Activated T-cell treated with anti-CD3 and anti-CD28 coated beads, Interleukin-2, amount 50 U/mL, for 4 hours (primary cell): ENCODE measurements at places on chromosomes 11 and 22. TPM values are rescaled to one million over a fixed set of nuclear protein-coding genes. Genes with fewer than 3 reads are reported as not detected.
A peak's percentile ranks its signal among the peaks of the same experiment; 100 is the strongest.

DNA sequence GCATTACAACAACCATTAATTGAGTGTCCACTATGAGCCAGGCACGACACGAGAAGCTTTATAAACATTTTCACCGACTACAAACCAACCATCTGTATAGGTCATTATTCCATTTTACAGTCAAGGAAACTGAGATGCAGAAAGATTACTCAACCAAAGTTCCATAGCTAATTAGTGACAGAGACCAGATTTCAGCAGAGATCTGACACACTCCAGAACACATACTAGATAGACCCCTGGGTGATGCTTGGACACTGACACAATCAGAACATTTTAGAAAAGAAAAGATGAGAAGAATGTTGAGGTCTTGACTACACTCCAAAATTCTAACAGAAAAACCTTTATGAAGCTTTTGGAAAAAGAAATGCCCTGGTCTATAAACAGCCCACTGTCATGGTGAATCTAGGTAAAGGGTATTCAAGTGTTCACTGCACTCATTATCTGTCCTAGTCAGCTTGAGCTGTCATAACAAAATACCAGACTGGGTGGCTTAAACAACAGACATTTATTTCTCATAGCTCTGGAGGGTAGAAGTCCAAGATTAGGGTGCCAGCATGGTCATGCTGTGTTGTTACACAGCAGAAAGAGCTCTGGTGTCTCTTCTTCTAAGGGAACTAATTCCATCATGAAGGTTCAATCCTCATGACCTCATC lies 89.0 kb downstream of the RELT start:
- DNase-seq: no peak

The PLCB3 gene
- total RNA-seq: 6.4 TPM

DNA sequence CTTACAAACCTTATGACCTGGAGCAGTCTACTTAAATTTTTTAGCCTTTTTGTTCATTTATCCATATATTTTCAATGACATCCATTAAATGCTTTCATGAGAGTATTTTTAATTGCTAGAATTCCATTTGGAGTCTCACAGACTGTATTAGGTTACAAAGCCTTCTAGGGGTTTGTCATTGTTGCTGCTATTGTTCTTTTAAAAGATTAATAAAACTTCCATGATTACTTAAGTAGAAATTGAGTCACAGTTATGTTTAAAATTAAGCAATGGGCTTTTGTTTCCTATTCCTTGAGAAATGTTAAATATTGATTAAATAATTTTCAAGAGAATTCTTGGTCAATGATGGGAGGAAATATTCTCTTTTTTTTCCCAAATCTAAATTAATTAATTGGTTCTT lies 1408.4 kb upstream of the RAG2 start:
- no peak for DNase-seq

GRCh38 chr22:36026741-36027140 lies 1.9 kb downstream of the RBFOX2 start:
- DNase-seq: no peak

DNA sequence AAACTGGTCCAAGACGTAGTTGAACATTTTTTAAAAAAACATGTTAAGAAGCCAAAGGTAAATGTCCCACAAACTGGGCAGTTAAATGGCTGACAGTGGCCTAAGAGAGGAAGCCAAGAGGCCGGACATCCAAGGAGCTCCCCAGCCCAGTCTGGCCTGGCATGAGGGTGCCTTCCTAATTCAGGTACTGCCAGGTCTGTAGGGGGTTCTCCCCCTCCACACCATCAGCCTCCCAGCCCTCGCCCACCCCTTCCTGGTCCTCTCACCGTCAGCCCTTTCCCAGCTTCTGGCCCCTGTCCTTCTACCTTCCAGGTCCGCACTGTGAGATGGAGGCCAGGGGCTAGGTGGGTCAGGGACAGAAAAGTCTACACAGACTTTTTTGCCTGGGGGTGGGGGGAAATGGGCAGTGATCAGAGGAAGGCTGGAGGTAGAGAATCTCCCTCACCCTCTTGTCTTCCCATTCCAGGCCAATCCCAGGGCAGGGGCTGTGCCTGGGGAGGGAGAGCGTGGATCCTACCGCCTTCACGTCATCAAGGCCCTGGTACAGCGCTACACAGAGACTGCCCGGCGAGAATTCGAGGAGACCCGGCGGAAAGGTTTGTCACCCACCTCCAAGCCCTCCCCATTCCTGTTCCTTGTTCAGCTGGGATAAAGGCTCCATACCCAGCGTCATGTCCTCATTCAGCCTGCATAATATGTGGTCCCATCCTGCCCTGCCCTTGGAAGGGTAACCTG lies 6.0 kb downstream of the ART5 start:
- no peak for DNase-seq

The C11orf97 gene
- total RNA-seq: not detected

GRCh38 chr11:33339247-33339646 lies 82.1 kb downstream of the HIPK3 start:
- no peak for DNase-seq

GRCh38 chr11:65611758-65612603 lies 2.0 kb downstream of the MAP3K11 start:
- no peak for DNase-seq

DNA sequence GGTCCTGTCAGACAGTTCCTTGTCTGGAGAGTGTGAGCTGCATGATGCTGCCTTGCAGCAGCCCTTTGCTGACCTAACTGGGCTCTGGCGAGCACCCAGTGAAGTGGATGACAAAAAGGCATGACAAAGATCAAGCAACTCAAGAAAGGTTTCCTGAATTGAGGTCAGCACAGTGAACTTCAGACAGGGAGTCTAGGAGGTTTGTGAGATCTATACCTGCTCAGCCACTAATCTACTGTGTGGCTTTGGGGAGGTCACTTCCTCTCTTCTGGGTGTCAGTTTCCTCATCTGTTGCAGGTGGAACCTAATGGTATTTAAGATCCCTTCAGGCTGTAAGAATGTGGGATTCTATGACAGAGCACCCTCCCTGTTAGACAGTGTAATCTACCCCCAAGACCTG lies 213.9 kb upstream of the NARS2 start:
- no peak for DNase-seq

The PDGFB gene
- total RNA-seq: 2.1 TPM

DNA sequence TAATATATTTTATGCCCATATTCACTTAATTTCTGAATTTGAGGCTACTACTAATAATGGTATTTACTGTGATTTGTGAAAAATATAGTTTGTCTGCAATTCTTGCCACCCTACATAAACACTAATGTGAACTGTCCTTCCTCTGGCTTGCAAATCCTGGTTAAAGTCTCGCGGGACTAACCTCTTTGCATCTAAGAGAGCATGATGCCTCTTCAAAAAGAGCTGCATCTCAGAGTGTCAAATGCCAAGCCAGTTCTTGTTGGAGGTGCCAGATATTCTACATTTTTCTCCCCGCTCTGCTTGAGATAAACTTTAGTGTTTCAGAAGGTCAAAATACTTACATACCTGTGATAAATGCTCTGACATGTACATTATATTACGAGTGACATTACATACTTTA lies 2.1 kb downstream of the ARHGAP42 start:
- DNase-seq: no peak

- DNase-seq: peak; percentile 26
Measured at GRCh38 chr22:35299217-35299672, 449 bp upstream of the TOM1 start.

- DNase-seq: no peak
Measured at GRCh38 chr11:95739108-95739938, 50.3 kb downstream of the FAM76B start.

DNA sequence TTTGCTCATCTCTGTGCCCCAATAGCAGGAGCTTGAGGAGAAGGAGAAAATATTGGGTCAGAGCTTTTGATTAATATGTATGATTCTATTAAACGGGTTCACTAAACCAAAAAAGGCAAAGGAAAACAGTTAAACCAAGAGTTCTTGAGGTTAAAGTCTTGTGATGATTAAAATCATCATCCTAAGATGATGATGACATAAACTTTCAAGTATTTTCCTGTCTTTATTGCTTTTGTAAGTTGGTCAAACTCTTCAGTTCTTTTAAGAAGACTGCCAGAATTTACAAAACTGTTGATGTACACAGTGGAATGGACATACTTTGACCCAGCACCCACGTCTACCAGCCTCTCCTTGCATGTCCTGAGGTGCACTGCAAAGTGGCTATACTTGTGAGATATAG lies 41.0 kb downstream of the FDX1 start:
- no peak for DNase-seq

DNA sequence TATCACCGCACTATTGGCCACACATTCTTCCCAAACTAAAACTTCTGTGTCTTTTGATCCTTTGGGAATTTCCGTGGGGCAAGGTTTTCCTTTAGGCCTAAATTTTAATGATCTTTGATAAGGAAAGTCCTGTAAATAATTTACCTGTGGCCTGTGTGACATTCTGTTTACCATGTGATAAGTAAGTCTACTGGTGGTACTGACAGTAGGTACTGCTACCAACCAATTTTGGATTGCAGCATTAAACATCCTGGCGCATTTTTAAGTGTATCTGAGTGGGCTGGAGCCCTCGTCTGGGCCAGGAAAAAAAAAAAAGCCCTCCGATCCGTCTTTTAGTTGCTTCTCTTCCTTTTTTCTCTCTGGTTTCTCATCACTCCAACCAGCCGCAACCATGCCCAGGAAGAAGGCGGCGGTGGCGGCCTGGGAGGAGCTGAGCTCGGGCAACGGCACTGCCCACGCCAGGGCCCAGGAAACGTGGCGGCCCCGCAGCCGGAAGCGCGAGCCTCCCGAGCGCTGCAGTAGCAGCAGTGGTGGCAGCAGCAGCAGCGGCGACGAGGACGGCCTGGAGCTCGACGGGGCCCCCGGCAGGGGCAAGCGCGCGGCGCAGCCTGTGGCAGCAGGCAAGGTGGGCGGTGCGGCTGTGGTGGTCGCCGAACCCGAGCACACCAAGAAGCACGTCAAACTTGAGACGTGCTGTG lies 33.6 kb downstream of the ASRGL1 start:
- peak; percentile 25 for DNase-seq

GRCh38 chr22:23104187-23104971 lies 34.1 kb downstream of the GNAZ start:
- DNase-seq: no peak

The SEPTIN3 gene
- total RNA-seq: 0.84 TPM

The LARGE2 gene
- total RNA-seq: 3.6 TPM

GRCh38 chr11:111331711-111332479 lies 33.5 kb downstream of the POU2AF3 start:
- DNase-seq: no peak
